ENCODE measurements at places on chromosomes 6 and 20.

DNA sequence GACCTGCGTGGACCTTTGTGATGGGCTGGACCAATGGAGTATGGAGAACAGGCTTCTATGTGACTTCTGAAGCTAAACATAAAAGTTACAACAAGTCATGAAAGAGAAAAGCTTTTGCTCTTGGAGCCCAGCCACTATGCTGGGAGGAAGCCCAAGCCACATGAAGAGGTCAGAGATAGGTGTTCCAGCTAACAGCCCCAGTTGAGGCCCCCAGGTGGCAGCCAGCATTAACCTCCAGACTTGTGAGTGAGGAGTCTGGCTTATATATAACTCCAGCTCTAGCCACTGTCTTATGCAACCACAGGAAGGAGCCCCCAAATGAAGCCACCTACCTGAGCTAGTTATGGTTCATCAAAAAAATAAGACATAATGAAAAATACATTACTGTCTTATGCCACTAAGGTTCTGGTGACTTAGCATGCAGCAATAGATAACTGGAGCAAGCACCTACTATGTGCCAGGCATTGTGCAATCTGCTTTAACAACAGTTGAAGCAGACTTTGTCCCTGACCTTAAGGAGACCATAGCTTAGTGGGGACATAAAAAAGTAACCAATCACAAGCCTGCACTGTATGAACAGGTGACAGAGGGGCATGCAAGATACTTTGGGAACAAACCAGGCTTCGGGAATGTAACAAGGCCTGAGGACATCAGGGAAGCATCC, 599.6 kb downstream of the PTPRT start:
- DNase-seq, result no peak

- no peak for DNase-seq
Measured at GRCh38 chr6:86016077-86016476, 373.4 kb upstream of the SYNCRIP start.

GRCh38 chr6:129938249-129939020, 77.3 kb upstream of the TMEM244 start:
- DNase-seq, result no peak

- DNase-seq, result no peak
Measured at GRCh38 chr6:1851681-1852456, 242.2 kb downstream of the FOXC1 start.

- no peak for DNase-seq
Measured at GRCh38 chr6:116396441-116396840, 25.7 kb downstream of the DSE start.

Measured in pulmonary artery endothelial cell (primary cell).